T-helper 22 cell (primary cell): ENCODE measurements at places on chromosomes 6 and 20.

- no peak for DNase-seq
Observed at GRCh38 chr6:38177882-38178583, 358.5 kb downstream of the ZFAND3 start.

- DNase-seq, result no peak
Observed at GRCh38 chr6:51992876-51993275, 94.5 kb downstream of the PKHD1 start.

DNA sequence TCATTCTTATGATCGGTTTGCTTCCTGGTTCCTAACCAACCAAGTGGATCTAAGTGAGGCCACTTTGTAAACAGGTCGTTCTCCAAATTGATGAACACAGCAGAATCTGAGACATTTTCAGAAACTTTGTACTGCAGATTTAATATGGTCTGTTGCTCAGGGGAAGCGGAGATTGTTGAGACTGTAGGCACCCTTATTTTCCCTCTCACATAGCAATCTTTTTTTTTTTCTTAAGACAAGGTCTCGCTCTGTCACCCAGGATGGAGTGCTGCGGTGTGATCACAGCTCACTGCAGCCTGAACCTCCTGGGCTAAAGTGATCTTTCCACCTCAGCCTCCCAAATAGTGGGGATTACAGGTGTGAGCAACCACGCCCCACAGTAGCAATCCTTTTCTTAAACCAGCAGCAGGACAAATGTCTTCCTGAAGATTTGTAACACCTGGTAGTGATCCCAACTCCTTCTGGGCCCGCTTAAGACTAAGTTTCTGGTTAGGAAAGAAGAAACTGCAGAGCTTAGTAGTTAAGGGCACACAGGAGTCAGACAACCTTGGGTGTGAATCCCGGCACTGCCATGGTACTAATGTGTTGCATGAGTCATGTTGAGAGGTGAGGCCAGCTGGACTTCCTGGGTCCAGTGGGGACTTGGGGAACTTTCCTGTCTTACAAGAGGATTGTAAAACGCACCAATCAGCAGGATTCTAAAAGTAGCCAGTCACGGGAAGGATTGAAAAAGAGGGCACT lies 48.4 kb upstream of the EZR start:
- DNase-seq, result no peak

DNA sequence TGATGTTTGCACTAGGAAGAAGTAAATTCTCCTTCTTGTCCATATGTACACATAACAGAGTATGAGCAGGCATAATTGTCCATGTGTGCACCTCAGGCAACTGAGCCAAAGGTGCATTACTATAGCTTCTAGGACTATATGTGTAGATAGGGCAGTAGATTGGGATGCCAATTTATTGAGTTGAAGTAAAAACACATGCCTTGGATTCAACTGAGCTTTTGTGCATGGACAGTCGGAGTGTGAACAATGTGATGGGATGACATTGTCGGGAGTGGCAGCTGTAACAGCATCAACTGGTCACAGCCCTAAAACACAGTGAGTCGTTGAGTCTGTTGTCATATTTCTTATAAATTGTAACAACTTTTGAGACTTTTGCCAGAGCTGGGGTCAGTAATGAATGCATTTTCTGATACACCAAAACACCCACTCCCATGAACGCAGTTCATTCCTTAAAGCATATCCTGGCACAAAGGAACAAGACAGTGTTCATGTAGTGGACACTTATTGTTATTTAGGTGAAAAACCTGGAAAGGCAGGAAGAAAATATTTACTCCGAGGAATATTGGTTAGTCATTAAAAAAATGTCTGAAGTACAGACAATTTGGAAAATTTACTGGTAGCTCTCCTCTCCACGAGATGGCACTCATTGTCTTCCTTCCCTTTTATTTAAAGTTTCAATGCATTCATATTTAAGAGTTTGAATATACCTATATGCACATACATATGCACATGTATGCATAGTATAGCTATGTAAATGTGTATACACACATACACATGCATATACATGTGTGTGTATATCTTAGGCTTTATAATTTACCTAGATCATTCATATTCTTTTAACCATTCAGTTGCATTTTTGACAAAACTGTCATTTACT lies 302.0 kb upstream of the STXBP5 start:
- DNase-seq, result no peak

GRCh38 chr6:157966589-157966977 lies 15.1 kb upstream of the SYNJ2 start:
- no peak for DNase-seq

DNA sequence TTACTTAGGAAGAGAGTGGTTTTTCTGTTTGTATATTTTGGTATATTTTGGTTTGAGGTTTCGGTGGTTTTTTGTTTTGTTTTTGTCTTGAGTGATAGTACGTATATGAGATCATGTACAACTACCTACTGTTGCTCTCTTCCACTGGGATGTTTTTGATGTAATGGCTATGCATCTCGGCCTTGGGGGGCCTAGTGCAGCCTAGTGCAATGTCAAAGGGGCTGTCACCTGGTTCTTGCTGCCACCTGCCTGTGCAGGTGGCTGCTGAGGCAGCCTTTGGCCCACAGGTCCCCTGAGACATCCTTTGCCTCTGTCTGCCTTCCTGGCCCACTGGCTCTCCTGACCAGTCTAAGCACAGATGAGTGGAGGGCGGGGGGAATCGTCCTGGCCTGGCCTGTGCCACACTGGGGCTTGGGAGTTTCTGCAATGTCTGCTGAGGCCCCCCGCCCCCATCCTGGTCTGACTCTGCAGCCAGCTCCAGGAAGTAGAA lies 546.6 kb downstream of the CD83 start:
- no peak for DNase-seq

DNA sequence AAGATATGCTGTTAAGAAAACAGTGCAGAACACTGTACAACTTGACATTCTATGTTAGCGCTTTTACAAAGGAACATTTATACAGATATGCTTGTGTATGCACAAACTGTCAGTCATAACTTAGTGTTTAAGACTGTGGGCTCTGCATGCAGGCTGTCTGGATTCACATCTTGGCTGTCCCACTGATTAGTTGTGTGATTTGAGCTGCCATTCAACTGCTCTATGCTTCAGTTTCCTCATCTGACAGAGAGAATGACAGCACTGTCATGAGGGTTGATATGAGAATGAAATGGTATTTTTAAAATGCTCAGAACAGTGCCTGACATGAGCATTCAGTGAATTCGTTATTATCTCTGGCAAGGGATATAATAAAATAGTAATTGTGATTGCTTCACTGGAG lies 8.7 kb downstream of the SLC25A27 start:
- DNase-seq, result no peak

DNA sequence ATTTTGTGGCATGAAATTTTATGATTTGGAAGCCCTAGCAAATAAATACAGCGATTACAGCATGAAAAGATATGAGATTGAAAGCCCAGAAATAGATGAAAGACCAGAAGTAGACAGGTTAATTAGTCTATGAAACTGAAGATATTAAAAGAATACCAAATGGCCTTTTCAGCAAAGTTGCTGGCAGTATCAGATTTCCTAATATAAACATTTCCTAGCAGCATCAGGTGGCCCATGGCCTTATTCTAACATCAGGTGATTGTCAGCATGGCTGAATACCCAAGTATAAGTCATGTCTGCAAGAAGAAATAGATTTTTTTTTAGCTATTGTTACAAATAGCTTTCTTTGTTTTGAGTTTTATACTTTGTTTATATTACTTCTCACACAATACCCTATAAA lies 93.2 kb downstream of the CLVS2 start:
- no peak for DNase-seq

DNA sequence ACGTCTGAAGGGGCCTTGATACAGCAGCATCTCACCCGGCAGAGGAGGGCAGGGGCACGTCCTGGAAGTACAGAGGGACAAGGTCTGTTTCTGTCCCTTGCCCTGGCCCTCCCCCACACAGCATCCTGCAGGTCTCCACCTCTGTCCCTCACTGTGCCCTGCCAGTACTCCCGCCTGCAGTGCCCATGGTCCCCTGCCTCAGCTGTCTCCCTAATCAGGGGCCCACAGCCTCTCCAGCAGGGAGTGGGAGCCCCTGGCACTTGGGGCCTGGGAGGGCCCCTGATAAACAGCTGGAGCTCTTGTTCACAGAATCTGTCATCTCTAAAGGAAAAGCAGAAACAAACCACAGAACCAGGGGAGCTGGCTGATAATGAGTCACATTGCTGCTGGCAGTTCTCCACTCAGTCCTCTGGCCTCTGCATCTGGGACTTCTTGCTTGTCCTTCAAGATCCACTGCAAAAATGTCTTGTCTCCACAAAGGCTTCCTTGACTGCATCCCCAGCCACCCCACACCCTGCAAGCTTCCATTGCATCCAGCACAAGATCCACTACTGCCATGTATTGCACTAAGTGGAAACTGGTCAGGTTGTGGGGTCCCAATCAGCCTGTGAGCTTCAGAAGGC lies 33.2 kb upstream of the TAF8 start:
- DNase-seq, result no peak

GRCh38 chr20:4066551-4066950 lies 51.2 kb upstream of the RNF24 start:
- DNase-seq, result no peak

DNA sequence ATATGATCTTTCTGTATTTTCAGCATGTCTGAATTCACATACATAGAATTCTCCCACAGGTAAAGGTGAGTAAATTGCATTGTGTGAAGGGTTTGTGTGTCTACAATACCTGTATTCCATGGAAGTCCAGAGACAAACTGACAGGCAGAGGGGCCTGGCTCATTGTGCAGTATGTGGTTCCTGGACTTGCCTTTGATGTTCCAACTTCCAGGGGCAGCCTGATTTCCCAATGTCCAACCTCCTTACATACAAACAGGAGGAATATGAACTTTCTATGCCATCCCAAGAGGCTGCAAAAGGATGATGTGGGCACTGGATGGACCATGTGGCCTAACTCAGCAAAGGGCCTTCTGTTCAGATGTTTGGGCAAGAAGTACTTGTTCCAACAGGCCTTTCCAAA lies 58.5 kb downstream of the LYRM4 start:
- DNase-seq, result no peak

DNA sequence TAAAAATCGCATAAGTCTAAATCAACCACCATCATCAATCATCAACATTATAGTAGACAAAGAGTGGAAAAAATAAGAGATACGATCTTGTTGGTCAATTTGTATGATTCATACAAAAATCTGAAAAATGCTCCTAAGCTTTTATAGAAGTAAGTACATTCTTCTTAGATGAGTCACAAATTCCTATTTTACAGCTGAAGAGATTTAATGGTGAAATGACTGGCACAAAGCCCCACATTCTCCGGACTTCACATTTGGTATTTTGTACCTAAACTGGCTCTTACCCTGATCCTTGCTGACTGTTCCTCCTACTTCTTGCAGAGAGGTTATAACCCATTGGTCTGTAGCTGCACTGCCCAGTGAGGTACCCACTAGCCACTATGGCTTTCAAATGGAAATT lies 29.9 kb upstream of the PREP start:
- no peak for DNase-seq

- no peak for DNase-seq
Observed at GRCh38 chr6:139858429-139858828, 484.0 kb upstream of the CITED2 start.

- no peak for DNase-seq
Observed at GRCh38 chr6:13463941-13464340, 23.5 kb downstream of the GFOD1 start.

GRCh38 chr6:30722280-30723112 lies 2.3 kb downstream of the TUBB start:
- peak; percentile 55 for DNase-seq

DNA sequence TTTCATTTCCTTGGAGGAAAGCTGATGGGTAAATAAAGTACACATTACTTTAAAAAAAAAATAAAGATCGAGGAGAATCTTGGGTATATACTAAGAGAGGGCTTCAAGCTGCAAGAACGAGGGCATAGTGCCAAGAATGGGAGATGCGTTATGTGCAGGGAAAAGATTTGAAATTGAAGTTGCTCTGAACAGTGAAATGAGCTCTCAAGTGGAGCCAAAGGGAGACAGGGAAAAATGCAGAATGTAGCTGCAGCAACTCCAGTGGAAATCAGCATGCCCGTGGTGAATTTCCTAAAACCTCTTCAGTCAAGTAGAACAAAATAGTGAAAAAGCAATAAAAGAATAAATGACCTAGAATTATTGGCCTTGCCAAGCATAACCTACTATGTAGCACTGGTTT lies 11.4 kb upstream of the COL9A1 start:
- no peak for DNase-seq

GRCh38 chr6:150684161-150684560 lies 84.5 kb downstream of the PLEKHG1 start:
- no peak for DNase-seq

- no peak for DNase-seq
Observed at GRCh38 chr20:62178316-62179161, 4.3 kb upstream of the MTG2 start.

DNA sequence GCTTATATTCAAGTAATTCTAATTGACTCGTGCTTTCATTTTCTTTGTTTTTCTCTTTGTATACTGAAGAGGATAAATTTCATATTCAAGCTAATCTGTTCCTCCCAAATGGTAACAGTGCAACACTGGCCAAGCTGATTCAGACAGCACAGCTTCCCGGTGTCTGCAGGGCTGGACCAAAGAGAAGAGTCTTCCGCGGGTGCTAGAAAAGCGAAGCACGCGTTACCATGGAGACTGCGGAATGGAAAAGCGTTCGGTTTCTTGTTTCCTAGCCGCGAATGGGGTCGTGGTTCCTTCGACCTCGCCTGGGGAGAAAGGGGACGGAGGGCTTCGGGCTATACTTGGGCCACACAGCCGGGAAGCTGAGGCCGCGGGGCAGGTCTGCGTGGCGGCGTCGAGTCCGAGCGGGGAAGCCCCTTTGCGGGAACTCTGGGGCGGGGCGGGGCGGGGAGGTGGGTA lies 6.2 kb upstream of the ZNF311 start:
- DNase-seq, result no peak

GRCh38 chr20:33399924-33400323 lies 1.4 kb downstream of the CDK5RAP1 start:
- no peak for DNase-seq

- no peak for DNase-seq
Observed at GRCh38 chr6:159595173-159595572, 97.9 kb downstream of the SOD2 start.

- DNase-seq, result no peak
Observed at GRCh38 chr6:55882718-55883569, 7.6 kb upstream of the BMP5 start.

DNA sequence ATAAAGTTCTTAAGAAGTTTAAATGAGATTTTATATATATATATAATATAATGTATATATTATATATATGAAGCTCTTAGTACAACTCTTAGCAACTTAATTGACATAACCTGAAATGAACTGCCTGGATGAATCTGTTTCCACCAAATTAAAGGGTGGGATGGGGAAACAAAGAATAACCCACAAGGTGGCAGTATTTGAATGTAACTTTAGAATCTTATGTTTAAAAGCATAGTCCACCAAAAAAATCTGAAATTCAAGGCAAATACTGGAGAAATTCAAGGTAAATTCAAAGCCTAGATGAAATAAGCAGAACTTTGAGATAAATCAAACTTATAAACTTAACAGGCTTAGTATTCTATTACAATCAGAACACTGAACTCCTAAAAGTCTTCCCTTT lies 4.4 kb upstream of the IBTK start:
- DNase-seq, result no peak
